ENCODE measurements at places on chromosomes 4 and X.
A peak's percentile ranks its signal among the peaks of the same experiment; 100 is the strongest.

GRCh38 chr4:182238355-182238931, 4.8 kb upstream of the TENM3 start:
- no peak for DNase-seq

DNA sequence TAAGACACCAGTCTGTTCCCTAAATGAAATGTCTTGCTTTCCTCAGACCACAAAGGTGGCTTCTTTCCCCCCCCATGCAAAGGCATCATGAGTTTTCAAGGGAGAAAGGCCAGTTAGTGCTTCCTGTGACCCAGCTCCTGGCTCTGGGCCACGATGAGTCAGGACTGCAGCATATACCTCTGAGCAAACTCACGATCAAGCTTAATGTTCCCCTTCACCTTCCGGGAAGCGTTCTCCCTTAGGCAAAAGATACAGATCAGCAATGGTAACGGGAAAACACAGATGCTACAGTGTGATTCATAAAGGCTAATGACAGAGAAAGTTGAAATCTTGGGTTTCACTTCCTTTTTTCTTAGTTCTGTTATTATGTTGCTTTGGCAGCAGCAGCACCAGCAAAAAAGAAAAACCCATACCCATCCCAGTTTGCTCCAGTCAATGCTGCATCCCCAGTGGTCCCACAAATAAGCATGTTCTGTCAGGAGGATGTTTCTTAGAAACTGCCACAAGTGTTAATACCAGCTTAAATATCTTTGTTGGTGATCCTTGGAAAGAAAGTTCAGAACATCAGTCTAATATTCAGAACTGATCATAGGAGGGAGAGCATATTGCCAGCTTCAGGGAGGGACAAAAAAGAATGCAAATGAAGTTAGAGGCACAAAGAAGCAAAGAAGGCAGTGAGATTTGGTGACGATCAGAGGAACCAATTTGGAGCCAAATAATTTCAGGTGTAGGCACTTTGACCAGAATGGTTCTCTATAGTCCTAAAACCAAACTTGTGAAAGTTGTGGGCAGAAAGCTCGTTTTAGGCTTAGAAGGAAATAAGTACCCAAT, 41.2 kb downstream of the LONRF3 start:
- peak; percentile 7 for DNase-seq

- no peak for DNase-seq
These were observed 530 bp upstream of the NMU start for GRCh38 chr4:55636656-55636999.

DNA sequence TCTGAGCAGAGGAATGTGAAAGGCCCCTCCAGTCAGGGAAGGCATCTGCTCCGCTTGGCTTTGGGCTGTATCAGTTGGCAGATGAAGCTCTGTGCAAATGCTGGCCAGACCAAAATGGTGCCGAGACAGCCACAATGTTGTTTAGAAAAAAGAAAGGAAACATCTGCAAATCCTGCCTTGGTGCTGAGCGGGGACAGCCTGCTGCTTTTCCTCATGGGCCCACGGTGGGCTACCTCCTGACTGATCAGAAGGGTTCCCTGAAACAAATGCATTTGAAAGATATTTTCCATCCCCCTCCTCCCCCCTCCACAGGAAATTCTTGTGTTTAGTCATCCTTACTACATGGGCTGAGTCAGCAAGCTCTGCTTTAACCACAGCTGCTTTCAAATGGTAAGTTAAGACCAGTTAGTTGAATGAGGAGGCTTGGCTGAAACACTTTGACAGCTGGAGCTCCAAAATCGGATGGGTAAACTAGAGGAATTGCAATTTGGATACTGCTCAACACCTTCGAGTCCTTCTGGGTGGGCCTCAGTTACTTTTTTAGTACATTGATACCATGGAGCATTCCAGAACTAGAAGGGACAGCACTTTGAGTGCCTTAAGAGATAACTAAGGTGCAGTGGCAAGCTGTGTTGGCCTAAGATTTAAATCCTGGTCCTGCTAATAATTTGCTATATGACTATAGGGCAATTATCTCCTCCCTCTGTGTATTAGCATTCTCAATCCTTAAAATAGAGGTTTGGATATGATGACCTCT, 36.0 kb downstream of the PLAC1 start:
- peak; percentile 92 for DNase-seq

DNA sequence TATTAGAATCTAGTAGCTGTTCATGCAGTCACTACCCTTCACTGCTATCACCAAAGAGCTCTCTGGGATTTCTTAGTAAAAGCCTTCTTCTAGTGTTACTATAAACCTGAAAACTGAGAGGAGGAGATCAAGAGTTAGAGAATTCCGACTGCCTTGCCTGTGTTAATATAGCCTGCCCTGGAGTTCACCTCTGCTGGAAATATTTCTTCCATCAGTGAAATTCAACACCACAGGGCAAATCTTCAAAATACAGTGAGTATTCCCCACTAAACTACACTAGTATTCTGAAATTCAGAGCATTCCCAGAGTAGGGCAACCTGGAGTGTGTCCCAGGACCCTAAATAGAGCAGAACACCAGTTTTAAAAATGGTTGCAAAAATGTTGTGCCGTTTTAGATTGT, 301.1 kb downstream of the ARHGAP24 start:
- DNase-seq, result no peak
